ENCODE measurements at places on chromosomes 3 and 15.
A peak's percentile ranks its signal among the peaks of the same experiment; 100 is the strongest.

DNA sequence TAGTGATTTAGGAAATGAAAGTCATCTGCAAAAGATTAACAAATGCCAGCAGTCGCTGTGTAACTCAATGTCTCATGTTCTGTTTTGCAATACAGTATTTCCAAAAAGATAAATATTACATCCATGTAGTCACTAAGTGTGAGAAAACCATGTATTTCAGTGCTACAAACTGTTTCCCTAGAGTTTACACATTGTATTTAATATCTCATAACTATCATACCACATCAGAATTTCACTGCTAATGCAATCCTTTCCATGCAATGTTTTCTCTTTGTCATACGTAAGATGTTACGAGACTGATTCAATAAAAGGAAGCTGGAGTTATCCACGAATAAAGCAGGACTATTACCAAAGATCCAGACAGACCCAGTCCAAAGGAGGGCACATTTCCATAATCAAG is 269.4 kb downstream of the GBE1 start:
- DNase-seq, result peak; percentile 68

- DNase-seq, result no peak
Observed at GRCh38 chr3:45868213-45868612, 18.1 kb upstream of the CCR9 start.

- peak; percentile 43 for DNase-seq
Observed at GRCh38 chr3:42031808-42032480, 59.2 kb upstream of the TRAK1 start.

DNA sequence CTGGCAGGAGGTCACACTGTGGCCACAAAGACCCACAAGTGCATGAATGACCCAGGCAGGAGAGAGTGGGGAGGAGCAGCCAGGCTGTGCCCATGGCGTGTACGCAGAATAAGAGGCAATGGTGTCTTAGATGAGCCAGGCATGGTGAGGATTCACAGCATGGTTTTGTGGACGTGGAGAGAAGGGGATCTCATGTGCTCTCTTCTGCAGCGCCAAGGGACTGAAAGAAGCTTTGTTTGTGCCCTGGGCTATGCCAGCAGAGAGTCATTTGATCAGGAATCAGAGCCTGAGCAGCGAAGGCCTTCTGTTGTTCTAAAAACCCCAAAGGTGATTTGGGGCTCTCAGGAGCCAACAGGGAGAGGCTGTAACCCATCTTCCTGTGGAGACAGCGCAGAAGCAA is 18.7 kb upstream of the RPP14 start:
- no peak for DNase-seq

DNA sequence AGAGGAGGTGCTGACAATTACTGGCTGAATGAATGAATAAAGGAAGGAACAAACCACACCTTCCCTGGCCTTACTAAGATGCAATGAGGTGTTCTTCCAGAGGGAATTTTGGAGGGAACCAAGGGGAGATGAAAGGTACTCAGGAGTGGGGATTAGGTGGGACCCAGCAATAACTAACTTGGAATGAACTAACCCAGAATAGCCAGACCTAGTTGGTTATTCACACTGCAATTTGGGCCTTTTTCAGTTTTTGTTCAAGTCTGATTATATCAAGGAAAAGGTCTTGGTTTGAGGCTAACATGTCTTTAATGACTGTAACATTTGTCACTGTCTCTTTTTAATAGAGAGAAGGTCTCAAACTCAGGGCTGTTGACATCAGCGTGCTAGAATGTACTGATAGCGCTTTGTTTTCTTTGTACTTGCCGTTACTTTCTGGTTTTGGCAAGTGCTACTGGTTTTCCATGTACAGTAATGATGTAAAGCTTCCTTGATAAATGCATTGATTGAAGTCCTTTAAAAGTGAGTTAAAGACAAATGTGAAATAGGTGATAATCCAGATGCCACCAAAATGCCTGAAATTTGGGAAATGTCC is 3.2 kb upstream of the PLXND1 start:
- peak; percentile 71 for DNase-seq

GRCh38 chr3:8663177-8664061 is 18.8 kb upstream of the SSUH2 start:
- peak; percentile 78 for DNase-seq

GRCh38 chr3:1535361-1535760 is 442.5 kb downstream of the CNTN6 start:
- DNase-seq, result no peak

DNA sequence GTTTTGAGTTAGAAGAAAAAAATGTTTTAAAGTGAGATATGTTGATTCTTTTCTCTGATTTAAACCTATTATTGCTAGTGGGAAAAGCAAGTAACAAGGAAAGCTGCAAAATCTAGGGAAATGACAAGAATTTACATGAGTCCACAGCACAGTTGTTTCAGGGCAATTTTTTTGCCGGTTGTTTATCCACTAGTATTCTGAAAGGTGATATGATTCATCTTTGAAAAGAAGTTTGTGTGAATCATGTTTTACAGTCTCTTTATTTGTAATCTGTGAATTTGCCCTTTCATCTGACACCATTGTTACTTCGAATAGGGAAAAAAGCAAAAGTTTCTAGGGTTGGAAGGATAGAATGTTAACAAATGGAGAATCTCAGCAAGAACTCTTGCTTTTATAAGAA is 894.7 kb downstream of the OTOL1 start:
- DNase-seq, result peak; percentile 80

DNA sequence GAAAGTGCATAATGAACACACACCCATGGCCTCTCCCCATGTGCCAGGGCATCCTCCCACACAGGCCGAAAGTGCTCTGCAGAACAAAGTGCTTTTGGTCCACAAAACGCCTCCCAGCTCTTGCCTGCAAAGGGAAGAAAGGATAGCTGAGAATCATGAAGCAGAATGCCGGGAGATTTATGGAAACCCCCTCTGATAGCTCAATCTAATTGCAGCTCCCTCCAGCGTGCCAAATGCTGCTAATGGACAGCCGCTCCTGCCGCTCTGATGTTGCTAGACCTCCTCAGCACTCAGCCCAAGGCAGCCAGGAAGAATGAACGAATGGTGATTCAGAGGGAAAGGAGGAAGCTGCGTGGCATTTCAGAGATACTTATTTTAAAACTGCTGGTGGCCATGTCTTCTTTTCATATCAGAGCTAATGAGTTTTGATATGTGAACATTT is 145.3 kb downstream of the TJP1 start:
- peak; percentile 58 for DNase-seq

DNA sequence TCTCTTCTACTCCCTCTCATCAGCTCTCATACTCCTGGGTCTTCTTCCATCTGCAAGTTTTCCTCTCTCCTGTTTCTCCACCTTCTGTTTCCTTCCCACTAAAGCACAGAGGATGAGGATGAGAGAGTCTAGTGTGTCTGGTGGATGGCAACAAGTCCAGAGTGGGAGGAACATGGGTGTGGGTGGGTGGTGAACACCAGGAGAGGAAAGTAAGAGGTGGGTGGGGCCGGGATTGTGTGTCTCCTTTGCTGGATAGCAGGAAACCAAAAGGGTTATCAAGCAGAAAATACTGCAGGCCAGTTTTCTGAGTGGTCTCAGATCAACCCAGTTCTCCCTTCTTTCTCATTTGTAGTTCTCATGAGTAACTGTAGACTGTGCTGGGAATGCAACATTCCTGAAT is 52.9 kb upstream of the EPHB1 start:
- no peak for DNase-seq

DNA sequence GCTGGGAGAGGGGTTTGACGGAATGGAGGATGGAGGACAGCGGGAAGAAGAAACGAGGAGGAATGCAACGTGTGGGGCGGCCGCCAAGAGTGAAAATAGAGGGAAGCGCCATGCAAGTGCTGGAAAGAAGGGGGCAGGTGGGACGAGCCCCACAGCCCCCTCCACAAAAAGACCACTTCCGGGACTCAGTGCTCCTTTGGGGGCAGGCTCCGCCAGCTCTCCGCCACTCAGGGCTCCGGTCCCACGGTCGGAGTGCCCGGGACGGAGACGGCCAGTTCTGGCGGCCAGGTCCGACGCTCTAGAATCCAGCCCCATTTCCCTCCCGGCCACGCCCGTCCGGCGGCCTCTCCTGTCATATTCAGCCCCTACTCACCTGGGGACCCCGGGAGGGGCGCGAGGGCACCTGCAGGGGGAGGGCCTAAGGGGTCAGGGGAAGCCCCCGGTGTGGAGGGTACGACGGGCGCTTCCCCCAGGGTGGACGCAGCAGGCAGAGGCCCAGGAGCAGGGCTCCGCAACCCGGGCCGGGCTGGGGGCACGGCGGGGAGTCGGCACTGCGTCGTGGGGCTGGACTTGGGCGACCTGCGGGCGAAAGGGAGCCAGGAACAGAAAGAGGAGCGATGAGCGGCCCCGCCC is 25.5 kb upstream of the CSPG4 start:
- no peak for DNase-seq

DNA sequence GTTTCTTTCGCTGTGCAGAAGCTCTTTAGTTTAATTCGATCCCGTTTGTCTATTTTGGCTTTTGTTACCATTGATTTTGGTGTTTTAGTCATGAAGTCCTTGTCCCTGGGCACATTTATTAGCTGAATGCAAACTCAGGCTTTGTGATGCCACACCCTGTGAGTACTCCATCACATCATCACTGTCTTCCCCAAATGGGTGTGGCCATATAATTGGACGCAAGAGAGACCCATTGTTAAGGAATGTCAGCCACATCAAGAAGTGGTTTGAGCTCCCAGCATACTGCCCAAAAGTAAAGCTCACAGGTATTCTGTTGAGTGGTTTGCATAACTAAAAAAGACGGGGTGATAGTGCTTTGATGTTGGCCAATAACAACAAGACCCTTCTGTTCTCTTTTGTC is 245.7 kb downstream of the SV2B start:
- DNase-seq, result no peak

DNA sequence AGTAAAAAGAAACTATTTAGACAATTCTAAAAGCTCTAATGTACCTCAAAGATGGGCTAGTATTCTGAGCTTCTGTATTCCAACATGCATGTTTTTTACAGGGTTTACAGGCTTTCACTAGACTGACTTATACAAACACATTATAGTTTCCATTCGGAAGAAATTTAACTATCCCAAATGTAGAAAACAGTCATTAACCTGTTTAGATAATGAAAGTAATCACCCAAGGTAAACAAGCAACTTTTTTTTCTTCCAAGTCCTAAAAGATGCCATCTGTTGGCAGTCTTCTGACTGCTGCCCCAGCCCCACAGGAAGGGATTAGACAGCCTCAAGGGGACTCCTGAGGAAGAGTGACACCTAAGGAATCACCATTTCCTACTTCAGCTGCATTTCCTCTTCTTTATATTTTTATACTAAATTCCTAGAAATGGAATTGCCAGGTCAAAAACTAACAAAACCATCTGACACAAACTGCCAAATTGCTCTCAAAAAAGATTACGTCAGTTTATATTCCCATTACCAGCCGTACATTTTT is 25.5 kb downstream of the SIN3A start:
- no peak for DNase-seq

GRCh38 chr3:51176923-51177322 is 208.2 kb upstream of the MANF start:
- no peak for DNase-seq

DNA sequence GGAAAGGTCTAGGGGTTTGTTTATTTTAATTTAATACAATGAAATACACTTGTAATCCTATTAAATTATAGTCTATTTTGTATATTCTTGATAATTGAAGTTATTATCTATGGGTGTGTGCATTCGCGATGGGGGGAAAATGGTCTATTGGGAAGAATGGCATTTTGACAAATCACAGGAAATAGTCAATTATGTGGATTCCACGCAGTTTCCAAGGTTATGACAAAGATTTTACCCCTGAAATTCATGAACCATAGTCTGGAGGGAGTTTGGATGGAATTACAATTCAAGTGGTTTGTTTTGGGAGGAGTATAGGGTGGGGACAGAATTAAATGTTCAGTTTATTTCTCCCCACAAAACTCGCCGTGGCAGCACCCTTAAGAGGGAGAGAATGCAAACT is 66.5 kb downstream of the RBMS3 start:
- no peak for DNase-seq

DNA sequence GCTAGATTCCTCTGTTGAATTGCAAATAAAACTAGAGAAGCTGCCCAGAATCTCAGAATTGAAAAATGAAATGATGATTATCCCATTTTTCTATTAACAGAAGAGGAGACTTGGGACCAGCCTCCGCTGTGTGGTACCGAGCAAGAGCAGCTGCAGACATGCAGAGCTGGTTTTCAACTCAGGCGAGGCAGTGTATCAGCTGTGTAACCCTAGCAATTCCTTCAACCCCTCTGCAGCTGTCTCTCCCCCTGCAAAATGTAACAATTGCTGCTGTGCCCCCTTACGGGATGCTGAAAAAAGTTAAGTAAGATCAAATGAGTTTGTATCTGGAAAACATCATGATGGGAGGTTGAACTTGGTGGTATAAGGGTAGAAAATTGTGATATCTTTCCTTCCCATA is 98.5 kb upstream of the C3orf80 start:
- no peak for DNase-seq

- DNase-seq, result no peak
Observed at GRCh38 chr3:101816215-101817149, 32.8 kb upstream of the NFKBIZ start.

- DNase-seq, result no peak
Observed at GRCh38 chr15:72402726-72403125, 4.6 kb downstream of the TMEM202 start.

DNA sequence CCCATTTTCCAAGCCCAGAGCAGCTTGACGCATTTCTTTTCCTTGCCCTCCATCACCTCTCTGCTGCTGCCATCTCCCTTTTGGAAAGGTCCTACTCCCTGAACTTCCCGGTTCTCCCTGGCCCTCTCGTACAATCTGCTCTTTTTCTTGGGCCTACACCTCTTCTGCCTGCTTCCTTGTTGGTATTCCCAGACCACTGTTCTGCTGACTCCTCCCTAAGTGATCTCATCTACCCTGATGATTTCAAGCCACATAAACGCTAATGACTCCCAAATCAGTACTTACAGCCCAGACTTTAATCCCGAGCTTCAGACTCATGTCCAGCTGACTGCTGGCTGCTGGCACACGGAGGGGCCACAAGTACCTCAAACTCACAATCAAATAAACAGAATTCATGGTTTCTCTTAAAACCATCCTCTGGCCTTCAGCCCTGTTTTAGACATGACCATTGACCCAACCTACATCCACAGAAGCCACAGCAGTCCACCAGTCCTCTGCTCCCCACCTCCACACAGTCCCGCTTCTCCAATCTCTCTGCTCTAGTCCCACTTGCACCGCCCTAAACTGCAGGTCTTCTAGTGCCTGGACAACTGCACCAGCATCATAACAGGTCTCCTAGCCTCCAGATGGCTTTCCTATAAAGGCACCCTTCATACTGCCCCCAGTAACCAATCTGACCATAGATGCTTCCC is 57.6 kb downstream of the AAGAB start:
- peak; percentile 63 for DNase-seq

- no peak for DNase-seq
Observed at GRCh38 chr15:42110367-42110766, 16.0 kb upstream of the PLA2G4D start.

- DNase-seq, result no peak
Observed at GRCh38 chr3:133769536-133769935, 23.3 kb downstream of the TF start.

DNA sequence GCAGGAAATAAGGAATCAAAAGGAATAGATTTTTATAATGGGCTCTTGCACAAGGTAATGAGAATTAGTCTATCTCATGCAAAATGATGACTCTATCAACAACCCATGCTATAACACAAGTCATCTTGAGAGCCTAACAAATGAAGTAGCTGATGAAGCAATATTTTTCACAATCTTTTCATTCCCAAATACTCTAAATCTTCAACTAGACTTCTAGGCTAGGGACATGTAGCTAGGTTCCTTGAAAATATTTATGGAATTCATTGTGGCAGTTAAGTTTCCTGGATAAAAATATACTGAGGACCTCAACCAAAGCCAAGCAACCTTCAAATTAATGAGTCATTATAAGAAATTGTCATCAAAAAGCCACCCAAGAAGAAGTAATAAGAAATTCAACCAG is 55.4 kb downstream of the DCBLD2 start:
- DNase-seq, result no peak

All from cardiac fibroblast (primary cell).